ENCODE measurements at places on chromosomes 5 and 9. TPM values are rescaled to one million over a fixed set of nuclear protein-coding genes. Genes with fewer than 3 reads are reported as not detected.

Gene TTC39B
- total RNA-seq, result 3.2 TPM

Gene TRMO
- 7.3 TPM for total RNA-seq

Gene IFNB1
- total RNA-seq, result not detected

Gene OLFM1
- total RNA-seq, result 8.6 TPM

Gene NCS1
- 14.3 TPM for total RNA-seq

Gene NDOR1
- total RNA-seq, result 8.0 TPM

Gene SPINK6
- not detected for total RNA-seq

Data from cardiac septum (tissue), 1 donor.